ENCODE measurements at places on chromosomes 3 and 15. TPM values are rescaled to one million over a fixed set of nuclear protein-coding genes. Genes with fewer than 3 reads are reported as not detected.

- DNase-seq: no peak
- no peaks in the 10 kb centered on the region for H3K36me3 ChIP-seq
- H3K4me3 ChIP-seq: no peak overlapping the region
- no peaks in the 10 kb centered on the region for H3K27me3 ChIP-seq
- H3K27ac ChIP-seq: no peak overlapping the region
- no peaks in the 10 kb centered on the region for H3K4me1 ChIP-seq
Observed at GRCh38 chr3:197444793-197445379, 110.9 kb downstream of the BDH1 start.

DNA sequence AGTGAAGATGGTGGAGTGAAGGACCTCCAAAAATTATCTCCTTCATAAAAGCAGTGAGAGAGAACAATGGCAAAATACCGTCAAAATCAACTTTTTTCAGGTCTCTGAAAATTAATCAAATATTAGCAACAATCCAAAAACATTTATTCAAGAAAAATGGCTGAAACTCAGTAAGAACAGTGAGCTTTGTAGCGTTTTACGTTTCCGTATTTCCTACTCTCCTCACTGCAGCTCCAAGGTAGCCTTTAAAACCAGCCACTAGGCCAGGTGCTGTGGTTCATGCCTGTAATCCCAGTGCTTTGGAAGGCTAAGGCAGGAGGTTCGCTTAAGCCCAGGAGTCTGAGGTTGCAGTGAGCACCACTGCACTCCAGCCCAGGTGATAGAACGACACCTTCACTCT, 38.5 kb downstream of the ATP10A start:
- no peaks in the 10 kb centered on the region for H3K4me1 ChIP-seq
- no peak overlapping the region for H3K4me3 ChIP-seq
- no peak overlapping the region for H3K27ac ChIP-seq
- H3K36me3 ChIP-seq: no peaks in the 10 kb centered on the region

- no peak overlapping the region for H3K4me3 ChIP-seq
- no peak for DNase-seq
- no peaks in the 10 kb centered on the region for H3K4me1 ChIP-seq
Observed at GRCh38 chr3:121231872-121232271, 313.9 kb downstream of the POLQ start.

Gene HTR3E
- total RNA-seq: not detected

Gene MKRN3
- 26.1 TPM for total RNA-seq
